ENCODE measurements at places on chromosomes 5 and 9.
A peak's percentile ranks its signal among the peaks of the same experiment; 100 is the strongest.

DNA sequence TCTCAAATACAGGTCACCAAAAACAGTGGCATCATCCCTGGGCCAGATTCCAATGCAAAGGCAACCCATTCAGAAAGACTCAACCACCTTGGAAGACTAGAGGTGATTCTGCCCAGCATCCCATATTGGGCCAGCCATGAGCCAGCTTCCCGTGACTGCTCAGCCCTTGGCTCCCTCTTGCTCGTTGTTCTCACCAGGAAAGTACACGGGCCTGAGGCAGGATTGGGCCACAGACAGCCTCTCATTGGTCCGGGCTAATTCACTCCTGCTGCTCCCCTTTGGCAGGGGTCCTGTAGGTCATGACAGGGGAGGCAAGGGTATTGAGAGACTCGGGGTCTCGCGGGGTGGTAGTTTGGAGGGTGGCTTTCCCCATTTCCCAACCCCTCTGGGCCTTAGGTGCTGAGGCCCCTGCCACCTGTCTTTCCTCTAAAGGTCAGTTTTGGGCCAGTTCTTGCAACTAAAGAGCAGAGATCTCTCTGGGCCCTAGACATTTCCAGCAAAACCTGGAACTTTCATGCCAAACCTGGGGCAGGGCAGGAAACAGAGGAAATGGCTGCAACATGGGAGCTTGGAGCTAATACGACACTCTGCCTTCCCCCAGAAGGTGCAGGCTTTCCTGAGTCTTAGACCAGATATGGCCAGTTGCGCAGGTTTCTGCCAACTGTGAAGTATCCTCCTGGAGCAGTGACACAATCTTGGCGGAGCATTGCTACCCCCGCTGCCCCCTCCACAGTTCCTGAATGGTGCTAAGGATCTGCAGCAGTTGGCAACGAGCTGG is 22.0 kb upstream of the FGFR4 start:
- no peak for DNase-seq

DNA sequence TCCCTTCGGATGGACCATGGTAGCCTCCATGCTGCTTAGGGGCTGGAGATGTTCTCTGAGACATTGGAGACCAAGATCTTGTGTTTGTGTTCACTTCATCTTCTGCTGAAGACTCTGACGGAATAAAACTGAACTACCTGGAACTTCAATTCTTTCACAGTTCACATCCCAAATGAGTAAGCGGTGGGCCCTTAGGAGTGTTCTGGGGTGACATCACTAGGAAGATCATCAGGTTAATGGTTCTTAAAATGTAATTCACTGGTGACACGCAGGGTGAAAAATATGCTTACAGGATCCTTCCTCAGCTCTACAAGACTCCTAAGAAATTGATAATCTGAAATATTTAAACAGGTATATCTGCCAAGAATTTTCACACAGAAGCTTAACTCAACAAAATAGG is 561.5 kb downstream of the SEMA5A start:
- DNase-seq, result no peak

- no peak for DNase-seq
These were observed 88.8 kb downstream of the CTNND2 start for GRCh38 chr5:11815481-11815880.

DNA sequence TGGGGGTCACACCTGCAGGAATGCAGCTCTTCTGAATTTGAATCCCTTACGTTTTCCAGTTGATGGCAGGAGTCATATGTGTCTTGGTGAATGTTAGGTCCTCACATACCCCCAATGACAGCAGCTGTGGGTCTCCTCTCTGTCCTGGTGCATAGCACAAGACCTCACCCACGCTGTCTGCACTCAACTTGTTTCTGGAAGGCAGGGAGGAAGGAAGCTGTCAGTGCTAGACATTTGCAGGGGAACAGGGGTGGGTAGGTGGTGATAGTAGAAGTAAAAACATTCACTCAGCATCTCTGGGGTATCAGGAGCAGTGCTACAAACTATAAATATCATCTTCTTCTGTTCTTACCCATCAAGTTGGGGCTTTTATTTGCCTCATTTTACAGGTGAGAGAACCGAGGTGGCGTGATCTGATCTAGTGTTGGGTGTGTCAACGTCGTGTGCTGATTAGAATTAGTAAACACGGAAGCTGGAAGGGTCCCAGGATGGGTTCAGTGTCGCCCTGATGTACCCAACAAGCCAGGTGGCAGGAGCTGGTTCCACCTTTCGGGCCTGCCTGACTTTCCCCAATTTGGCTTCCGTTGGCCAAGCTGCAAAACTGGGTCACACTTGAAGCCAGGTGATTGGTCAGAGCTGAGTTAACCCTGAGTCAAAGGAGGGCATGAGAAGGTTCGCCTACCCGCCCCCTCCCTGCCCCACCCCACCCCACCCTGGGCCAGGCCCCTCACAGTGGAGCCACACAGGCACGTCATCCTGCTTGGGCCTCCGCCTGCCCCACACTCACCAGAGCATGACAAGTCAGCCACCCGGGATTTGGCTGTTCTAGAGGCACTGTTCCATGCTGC is 15.8 kb downstream of the ERGIC1 start:
- no peak for DNase-seq

DNA sequence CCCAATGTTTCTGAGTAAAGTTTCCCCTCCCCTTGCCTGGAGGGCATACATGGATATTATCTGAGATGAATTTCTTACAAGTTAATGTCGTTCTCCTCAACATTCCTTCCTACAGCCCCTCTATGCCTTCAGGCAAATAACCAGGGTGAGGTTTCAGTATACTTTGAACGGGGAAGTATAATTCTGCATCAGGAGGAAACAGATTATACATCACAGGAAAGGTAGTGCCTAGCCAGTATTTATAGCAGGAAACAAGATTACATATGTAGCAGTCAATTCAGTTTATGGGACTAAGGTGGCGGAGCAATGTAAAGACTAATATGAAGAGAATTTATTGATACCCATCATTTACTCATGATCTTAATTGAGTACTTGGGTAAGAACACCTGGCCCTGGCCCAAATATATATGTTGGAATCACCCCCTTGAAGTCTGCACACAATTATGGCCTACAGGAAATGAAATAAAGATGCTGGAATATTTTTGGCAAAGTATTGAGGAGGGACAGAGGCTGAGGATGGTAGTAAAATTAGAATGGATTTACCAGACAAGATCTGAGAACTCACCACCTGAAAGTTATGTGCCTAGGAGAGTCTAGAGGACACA is 661.1 kb downstream of the PTPRD start:
- no peak for DNase-seq

- no peak for DNase-seq
These were observed 195.7 kb downstream of the GAPVD1 start for GRCh38 chr9:125457357-125457756.

GRCh38 chr5:124262470-124262869 is 484.0 kb downstream of the ZNF608 start:
- DNase-seq, result peak; percentile 74

- DNase-seq, result peak; percentile 94
These were observed 66.4 kb upstream of the PLPP1 start for GRCh38 chr5:55601204-55601618.

DNA sequence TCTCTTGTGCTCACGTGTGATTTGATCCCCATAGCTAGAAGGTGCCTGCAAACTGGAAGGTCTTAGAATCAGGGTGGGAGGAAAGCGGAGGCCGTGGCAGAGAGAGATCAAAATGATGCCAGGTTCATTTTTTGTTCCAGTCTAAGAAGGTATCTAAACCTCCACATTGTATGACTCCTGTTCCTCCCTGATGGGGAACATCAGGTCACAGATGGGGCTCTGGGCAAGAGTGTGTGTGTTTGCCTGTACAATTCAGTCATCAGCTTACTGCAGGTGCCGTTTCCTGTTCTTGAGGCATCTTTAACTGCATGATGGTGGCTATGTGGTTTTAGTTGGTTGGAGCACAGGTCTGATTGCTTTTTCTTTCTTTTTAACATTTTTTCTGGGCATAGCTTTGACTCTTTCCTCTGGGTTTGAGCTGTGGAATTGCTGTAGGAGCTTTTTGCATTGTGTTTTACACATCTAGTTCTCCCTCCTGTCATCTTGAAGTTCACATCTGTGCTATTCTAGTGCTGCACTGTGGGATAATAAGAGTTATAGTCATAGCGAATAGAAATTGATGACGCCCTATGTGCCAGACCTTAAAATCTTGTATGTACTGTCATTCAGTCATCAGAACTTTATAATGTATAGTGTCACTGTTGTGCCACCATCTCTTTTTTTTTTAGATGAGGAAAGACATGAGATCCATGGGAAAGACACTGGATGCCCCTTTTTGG is 30.8 kb downstream of the ARHGAP26 start:
- no peak for DNase-seq

DNA sequence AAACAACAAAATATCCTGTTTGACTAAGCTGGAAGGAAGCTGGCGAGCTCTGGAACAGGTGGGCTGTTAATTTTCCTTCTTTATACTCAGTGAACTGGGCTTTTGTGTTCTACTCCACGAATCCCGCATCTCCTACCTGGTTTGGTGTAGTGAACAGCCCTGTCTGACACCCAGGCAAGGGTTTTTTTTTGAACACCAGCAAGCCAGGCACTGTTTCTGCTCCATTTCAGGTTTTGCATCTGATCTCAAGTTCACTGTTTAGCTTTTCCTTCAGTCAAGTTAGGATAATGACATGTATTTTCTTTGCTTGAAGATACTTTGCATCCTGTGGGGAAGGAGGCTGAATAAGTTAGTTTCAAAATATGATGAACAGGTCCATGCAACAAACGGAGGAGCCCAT is 204.5 kb downstream of the SEMA6A start:
- DNase-seq, result no peak
